ENCODE measurements at places on chromosomes 1 and 21.

GRCh38 chr1:228022571-228023293 is 15.9 kb downstream of the WNT3A start:
- DNase-seq = no peak

GRCh38 chr21:37874904-37875780 is 41.1 kb downstream of the KCNJ6 start:
- DNase-seq = no peak

- DNase-seq = no peak
Measured at GRCh38 chr1:76079475-76080227, 5.1 kb downstream of the ST6GALNAC3 start.

DNA sequence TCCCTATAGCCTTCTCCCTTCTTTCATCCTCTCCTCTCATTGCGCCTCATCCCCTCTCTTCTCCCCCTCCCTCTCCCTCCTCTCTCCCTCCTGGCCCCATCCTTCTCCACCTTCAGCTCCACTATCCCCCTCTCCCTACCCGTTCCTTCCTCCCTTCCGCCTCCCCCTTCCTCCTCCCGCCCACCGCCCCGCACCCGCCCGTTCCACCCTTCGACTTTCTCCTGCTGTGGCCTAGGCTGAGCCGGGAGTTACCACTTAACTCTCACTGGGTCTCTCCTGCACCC is 1.6 kb downstream of the NPR1 start:
- no peak for DNase-seq

- no peak for DNase-seq
Measured at GRCh38 chr1:224939844-224940425, 10.5 kb downstream of the DNAH14 start.

DNA sequence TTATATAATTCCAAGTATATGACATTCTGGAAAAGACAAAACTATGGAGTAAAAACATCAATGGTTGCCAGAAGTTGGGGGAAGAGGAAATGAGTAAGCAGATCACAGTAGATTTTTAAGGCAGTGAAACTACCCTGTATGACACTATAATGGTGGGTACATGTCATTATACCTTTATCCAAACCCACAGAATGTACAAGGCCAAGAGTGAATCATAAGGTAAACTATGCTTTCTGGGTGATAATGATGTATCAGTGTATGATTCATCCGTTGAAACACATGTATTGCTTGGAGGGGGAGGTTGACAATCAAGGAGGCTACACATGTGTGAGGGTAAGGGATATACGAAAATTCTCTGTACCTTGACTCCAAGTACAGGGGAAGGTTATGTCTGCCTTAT is 862.7 kb downstream of the PLA2G4A start:
- no peak for DNase-seq

DNA sequence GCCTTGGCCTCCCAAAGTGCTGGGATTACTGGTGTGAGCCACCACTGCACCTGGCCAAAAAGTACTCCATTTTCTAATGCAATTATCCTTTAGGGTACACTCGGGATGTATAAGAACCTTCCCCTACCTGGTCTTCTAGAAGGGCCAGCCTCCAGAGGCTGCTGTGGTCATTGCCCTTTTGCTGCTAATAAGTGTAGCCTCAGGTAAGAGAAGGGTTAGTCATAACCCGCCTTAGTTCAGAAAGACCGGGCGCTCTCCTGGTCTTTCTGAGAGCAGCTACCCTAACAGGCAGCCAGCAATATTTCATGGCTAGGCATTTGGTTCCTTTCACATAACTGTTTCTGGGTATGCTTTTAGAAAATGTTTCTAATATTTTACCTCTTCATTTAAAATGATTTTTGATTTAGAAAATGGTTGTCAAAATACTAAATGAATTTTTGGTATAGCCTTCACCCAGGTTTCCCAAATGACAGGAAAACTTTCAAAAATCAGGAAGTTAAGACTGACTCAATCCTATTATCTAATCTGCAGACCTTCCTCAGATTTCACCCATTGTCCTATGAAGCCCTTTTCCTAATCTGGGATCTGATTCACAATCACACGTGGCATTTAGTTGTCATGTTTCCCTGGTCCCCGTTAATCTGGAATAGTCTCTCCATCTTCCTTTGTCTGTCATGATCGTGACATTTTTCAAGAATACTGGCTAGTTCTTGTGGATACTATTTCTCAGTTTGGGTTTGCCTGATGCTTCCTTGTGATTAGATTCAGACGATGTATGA is 479.0 kb downstream of the SIPA1L2 start:
- no peak for DNase-seq

GRCh38 chr1:40717955-40718354 is 26.5 kb downstream of the NFYC start:
- DNase-seq = no peak

DNA sequence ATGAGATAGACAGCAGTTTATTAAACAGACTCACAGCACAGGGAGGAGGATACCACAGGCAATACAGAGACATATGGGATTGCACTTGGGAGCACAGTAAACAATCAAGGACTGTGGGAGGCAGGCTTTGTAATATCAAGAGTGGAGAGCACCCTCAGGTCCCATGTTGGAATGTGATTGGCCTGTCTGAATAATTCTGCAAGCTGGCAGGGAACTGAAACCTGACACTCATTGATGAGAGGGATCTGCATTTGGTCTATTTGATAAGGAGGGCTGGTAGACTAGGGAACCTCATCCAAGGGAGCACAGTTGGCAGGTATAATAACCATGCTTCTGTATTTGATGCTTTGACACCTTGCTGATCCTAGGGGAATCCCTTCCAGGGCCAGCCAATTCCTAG is 69.9 kb upstream of the PRMT6 start:
- DNase-seq = no peak

GRCh38 chr1:214584805-214585766 is 17.9 kb upstream of the CENPF start:
- DNase-seq = no peak

- no peak for DNase-seq
Measured at GRCh38 chr1:15605398-15606383, 11.6 kb upstream of the DDI2 start.

- DNase-seq = no peak
Measured at GRCh38 chr1:54710841-54711240, 4.8 kb upstream of the TTC4 start.

DNA sequence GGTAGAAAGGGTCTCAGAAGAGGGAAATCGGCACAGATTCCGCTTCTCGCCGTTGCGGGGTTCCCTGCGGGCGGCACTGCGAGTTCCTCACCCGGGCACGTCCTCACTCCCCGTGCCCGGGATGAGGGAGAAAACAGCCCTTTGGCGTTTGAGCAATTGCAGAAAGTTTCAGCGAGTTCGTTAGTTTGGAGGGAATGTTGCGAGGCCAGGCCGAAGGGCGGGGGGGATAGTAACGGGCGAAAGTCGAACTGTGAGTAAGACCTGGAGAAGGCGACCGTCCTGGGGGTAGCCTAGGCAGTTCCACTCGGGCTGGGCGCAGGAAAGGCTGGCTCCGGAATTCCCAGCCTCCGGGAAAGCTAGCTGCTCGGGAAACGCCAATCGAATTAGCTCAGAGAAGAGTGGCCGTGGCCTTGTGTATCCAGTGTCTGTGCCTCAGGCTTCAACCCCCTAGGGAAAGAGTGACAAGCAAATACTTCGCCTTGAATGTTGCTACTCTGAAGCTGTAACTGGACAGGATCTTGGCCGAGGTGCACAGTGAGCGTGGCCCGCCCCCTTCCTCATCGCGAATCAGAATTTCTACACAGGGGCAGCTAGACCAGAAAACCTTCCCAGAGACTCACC is 787 bp downstream of the PTGFR start:
- no peak for DNase-seq

GRCh38 chr21:35358008-35358407 is 308.9 kb upstream of the RUNX1 start:
- DNase-seq = no peak

Data from RPMI8226 (cell line).